HT-29 (cell line): ENCODE measurements at places on chromosomes 7 and 10. TPM values are rescaled to one million over a fixed set of nuclear protein-coding genes. Genes with fewer than 3 reads are reported as not detected.

DNA sequence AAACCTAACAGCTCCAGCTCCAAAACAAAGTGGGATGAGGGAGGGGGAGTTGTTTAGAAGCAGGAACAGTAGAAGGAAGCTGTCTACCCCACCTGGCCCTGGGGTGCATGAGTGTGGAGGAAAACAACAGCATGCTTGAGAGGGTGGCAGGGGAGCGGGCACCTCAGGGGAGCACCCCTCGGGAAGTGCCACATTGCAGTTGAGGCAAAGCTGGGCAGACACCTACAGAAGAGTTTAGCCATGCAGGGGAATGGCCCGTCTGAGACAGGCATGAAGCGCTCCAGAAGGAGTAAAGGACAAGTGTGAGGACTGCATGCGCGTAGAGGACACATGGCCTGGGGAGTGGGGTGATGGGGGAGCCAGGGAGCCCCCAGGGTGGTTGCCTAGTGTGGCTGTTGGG, 18.1 kb downstream of the CHAT start:
- no peak for DNase-seq

DNA sequence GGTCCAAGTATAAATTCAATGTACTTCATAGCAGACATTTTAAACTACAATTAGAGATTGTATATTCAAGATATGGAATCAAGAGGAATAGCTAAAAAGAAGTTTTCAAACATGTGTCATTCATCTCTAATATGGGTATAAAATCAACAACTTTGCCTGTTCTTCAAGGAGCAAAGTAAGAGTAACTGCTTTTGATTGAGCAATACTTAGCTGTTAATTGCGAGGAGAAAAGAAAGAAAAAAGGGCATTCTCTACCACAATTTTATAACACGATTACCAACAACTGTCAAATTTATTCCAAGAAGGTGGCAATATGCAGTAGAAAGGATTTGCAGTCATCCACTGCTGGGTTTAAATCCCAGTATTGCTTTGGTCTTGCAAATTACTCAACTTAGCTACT, 146.3 kb upstream of the PTN start:
- DNase-seq, result no peak

DNA sequence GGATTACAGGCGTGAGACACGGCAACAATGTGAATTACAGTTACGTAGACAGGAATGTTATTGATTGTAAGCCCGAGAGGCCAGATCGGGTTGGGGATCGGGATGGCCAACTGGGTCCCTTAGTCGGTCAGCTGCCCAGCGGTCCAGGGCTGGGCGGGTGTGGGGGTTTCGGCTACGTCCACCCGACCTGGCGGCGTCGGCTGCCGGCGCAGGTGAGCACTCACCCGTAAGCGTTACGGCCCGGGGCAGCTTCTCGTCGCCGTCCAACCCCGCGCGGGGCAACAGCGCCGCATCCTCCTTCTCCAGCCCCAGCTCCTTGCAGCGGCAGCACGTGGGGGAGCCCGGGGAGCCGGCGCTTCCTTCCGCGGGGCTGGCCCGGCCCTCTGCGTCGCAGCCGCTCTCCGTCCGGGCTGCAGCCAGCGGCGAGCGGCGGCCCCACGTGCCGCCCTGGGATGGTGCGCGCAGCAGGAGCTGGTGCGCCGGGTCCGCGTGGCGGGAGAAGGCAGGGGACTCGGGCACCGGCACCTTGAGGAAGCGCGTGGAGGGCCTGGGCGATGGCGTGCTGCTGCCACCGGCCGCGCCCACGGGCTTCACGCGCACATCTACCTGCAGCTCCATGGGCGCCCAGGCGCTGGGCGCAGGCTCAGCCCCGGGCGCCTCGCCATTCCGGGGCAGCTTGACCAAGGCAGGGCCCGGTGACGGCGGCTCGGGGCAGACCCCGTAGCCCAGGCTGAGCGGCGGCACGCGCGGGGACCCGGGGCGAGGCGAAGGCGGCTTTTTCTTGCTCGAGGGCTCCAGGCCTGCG, 609 bp downstream of the KLRG2 start:
- DNase-seq, result no peak

- no peak for DNase-seq
Observed at GRCh38 chr7:127717502-127718339, 65.7 kb downstream of the SND1 start.

OPALIN gene
- not detected in 2 replicates for total RNA-seq

- DNase-seq, result no peak
Observed at GRCh38 chr10:62014510-62014909, 113.0 kb downstream of the ARID5B start.

DNA sequence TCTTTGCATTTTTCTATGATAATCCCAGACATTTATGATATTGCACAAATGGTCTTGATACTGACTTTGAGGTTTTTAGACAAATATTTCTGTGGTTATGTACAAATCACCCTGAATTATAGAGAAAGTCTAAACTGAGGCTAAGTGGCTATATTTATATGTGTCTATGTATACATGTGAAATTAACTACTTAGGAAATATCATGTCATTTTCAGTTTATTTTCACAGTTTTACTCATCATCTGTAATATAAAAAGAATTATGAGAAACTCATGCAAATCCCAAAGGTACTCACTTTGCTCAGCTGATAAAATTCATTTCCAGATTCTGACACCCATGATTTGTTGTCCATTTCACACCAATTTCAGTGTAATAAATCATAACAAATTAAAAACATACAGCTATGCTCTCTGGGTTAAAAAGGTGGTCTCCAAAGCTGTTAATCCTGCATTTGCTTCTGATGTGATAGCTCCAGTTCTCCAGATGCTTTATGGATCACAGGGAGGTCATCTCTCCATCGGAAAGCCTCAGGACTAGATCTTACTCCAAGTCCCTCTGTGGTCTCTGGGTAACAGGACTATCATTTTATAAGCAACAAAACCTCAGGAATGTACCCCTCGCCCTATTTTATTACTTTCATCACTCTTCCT, 673.9 kb downstream of the PARD3 start:
- no peak for DNase-seq
